ENCODE measurements at places on chromosomes 12 and 14. TPM values are rescaled to one million over a fixed set of nuclear protein-coding genes. Genes with fewer than 3 reads are reported as not detected.

Gene ERP27
- total RNA-seq: not detected

Gene BHLHE41
- 0.33 TPM for total RNA-seq

DNA sequence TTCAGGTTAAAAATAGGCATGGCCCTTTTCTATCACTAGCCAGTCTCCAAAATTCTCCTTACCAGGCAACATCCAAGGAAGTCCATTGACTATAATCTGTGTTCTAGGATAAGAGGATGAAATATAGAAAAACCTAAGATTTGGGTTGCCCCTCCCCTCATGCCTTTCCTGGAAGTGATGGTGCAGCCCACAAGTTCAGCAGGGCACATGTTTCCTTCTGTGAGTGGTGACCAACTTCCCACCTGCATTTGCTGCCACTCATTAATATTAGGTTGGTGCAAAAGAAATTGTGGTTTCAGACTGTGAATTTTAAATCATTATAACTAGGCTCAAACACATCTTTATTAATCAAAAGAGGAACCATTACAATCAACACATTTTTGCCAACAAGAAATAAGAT, 250.5 kb upstream of the FKBP4 start:
- DNase-seq: no peak

DNA sequence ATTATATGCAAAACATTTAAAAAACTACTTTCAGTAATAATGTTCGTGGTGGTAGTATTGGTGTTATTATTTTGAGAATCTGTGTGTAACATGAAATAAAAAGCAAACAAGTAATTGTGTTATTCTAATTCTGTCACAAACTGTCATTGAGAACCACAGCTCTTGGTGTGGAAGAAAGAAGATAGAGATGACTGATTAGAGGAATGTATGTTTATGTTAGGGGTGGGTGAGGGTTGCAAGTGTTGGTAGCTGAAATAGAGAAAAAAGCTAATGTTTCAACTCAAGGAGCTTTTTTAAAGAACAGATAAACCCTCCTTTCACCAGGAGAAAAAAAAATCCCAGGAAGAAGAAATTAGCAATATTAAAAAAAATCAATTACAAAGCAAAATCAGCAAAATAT, 18.3 kb downstream of the DNM1L start:
- no peak for DNase-seq

- DNase-seq: peak; percentile 62
Observed at GRCh38 chr12:13981296-13981962, at the start of gene GRIN2B. GRIN2B (minus strand) TSS chr12:13981602; CDS start chr12:13866208, 115,394 bp downstream.

DNA sequence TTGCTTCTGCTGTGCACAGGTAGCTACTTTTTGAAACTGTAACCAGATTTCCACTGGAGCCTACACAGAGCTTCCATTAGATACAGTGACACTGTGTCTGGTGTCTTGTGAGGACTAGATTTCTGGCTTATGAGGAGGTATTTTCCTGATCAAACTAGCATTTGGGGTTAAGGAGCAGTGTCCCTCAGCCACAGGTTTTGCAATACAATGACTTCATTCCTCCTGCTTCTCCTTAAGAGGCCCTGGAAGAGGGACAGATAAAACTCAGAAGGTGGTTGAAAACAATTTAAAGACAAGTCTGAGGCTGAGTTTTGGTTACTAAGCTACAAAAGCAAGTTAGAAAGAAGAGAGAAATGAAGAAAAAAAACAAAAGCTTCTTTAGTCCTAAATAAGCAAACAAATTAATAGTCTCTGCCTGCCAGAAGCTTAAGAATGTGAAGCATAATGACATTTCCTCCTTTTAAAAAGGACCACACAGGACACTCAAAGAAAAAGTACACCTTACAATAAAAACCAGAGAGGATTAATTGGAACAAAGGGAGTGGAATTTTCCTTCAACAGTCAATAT, 53.0 kb downstream of the PKP2 start:
- DNase-seq: no peak
